Ovary (tissue), 10 donors: ENCODE measurements at places on chromosomes 2 and 18. TPM values are rescaled to one million over a fixed set of nuclear protein-coding genes. Genes with fewer than 3 reads are reported as not detected.

- no peaks in the 10 kb centered on the region for H3K27me3 ChIP-seq
- H3K27ac ChIP-seq, result no peak overlapping the region
- H3K4me3 ChIP-seq, result no peak overlapping the region
- DNase-seq, result no peak
- no peaks in the 10 kb centered on the region for H3K4me1 ChIP-seq
- H3K36me3 ChIP-seq, result no peaks in the 10 kb centered on the region
Observed at GRCh38 chr2:234393354-234393753, 103.5 kb downstream of the ARL4C start.

- no peak for DNase-seq
- no peaks in the 10 kb centered on the region for H3K36me3 ChIP-seq
- no peak overlapping the region for H3K4me3 ChIP-seq
Observed at GRCh38 chr18:36158266-36158867, 28.7 kb downstream of the ELP2 start.

Gene RNF181
- 93.3 TPM for total RNA-seq

DNA sequence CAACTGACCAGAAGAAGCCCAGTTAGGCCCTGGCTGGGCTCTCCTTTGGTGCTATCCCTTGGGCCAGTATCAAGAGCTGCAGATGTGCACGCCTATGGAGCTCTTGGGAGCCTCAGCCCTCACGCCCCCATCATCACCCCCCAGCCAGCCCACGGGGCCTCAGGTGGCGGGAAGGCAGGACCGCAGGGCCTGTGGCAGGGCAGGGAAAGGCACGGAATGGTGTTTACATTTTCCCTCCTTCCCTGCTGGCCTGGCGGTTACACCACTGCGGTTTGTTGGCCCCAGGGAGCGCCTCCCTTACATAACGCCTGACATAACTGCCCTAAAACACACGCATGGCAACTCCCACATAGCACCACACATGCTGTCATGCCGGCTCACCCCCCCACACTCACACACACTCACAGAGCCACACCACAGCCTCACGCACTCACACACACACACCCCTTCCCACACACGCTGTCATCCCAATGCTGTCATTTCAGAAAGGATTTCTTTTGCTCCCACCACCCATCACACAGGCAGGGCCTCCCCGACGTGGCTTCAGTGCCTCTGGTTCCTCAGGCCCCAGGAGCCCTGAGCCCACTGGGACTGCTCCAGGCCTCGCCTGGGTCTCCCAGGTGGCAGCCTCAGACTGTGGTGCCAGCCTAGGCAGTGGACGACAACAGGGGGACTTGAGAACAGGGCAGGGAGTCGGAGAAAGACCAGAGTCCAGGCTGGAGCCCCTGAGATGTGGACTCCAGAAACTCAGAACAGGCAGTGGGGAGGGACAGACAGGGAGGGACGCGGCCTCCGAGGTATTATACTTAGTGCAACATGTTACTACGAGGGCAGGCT lies 15.7 kb downstream of the ZFP36L2 start:
- DNase-seq, result peak; percentile 86
- H3K27me3 ChIP-seq, result no peaks in the 10 kb centered on the region
- H3K27ac ChIP-seq, result peak overlapping the region; percentile 76
- no peak overlapping the region for H3K4me3 ChIP-seq
- H3K36me3 ChIP-seq, result no peaks in the 10 kb centered on the region

DNA sequence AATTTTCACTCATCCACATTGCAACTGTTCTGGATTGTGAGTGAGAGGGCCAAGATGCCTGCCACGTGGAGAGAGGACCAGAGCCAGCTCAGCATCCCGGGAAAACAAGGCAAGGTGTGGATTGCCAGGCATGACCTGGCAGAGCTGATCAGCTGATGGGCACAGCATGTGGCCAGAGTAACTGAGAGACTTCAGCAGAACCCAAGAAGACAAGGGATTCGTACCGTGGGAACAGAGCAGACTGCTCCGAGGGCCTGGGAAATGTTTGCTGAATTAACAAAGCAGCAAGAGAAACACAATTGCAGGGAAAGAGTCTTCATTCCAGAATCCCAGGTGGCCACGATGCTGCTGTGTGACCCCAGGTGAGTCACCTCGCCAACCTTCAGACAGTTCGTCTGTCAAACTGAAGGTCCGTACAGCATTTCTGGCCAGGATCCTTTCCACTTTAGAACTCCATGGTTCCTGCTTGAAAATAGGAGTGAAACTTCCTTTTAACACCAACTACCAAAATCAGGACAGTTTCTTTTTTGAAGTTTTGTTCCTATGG lies 26.3 kb upstream of the POMC start:
- no peaks in the 10 kb centered on the region for H3K27me3 ChIP-seq
- no peaks in the 10 kb centered on the region for H3K36me3 ChIP-seq
- DNase-seq, result no peak
- H3K4me3 ChIP-seq, result no peak overlapping the region
- H3K4me1 ChIP-seq, result no peaks in the 10 kb centered on the region

Gene SCN9A
- total RNA-seq, result 1.0 TPM

Gene CTAGE1
- not detected for total RNA-seq

Gene C2orf66
- not detected for total RNA-seq
